T-helper 2 cell (primary cell): ENCODE measurements at places on chromosomes 2 and 18.
A peak's percentile ranks its signal among the peaks of the same experiment; 100 is the strongest.

DNA sequence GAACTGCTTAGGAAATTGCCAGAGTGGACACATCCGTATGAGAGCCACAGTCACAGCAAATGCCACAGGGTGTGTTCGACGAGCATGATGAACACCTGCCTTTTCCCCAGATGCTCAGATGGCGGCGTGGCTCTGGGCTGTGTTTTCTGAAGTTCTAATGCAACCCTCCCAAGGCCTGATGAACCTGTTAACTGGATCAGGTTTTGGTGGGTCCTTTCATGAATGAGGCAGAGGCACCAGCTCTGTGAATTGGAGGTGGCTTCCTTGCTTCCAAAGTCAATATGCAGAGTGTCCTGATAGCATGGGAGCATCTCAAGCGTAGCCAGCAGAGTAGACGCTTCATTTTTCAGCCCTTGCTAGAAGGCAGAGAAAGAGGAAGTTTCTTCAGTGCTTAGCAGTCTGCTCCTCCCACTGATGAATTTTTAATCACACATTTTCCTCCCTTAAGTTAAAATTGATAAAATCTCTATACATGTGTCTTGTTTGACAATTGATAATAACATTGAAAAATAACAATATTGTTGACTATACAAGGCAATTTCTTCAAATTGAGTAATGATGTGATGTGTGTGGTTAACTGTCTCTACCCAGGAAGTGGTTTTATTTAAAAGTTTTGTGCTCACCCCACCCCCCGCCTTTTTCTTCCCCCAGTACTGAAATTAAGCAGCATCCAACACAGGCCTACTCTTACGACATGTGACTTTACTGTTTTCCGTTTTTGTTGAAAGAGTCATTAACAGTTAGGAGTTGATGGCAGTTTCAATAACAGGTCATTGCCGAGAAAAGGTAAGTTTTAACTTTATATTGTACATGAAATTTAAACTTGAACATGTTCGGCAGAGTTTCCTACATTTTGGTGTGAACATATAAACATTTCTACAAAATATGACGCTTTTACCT lies at the start of gene ARHGAP15:
TSS of gene ARHGAP15 (plus strand) at position 739 of the 900 bp plus-strand sequence.
- peak; percentile 62 for DNase-seq

DNA sequence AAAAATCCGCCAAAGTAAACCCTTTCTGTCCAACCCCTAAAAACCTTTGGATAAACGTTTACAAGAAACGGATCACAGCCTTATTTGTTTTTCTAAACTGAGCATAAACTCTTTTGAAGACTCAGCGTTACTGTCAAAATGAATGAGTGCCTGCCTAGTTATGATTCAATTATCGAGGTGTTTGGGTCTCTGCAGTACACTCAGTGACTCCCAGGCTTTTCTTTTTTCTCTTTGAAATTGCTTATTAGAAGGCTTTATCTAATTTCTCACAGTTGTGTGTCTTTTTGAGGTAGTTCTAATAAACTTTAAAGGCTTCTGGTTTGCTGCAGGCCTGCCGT lies 663 bp downstream of the RHBDD1 start:
- no peak for DNase-seq

- no peak for DNase-seq
Measured at GRCh38 chr2:134647607-134648256, 71.1 kb downstream of the TMEM163 start.

- DNase-seq: no peak
Measured at GRCh38 chr2:24885221-24886125, 34.6 kb downstream of the ADCY3 start.

GRCh38 chr2:110677530-110678456 lies at the start of gene BUB1:
Gene BUB1 (minus strand): TSS chr2:110678063. CDS start chr2:110677995, 68 bp downstream.
- peak; percentile 95 for DNase-seq

GRCh38 chr2:21657445-21657844 lies 533.7 kb downstream of the TDRD15 start:
- DNase-seq: no peak

DNA sequence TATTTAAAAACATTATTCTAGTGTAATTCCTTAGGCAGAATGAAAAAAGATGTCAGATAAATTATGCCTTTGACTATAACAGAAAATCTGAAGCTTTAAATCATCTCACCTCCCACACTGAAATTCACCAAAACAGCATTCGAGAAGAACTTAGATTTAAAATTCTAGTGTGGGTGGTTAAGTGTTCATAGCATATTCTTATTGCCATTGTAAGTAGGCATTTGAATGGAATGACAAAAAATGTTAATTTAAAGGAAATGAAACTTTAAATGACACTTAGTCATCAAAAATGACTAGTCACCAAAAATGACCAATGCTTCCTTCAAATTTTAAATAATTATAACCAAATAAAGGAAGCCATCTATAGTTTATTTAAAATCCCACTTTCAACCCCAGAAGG lies 7.0 kb upstream of the ZNF407 start:
- no peak for DNase-seq

DNA sequence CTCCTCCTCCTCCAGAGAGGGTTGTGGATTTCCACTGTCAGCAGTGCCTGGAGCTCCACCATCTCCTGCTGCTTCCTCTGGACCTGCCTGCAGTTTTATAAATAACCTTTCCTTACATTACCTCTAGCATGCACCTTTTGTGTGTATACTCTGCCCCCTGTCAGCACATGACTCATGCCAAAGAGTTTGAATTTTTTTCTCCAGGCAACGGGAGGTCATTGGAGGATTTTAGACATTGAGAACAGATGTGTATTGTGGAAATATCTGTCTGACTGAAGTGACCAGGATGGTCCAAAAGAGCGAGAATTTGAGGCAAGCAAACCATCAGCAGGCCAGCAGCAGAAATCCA lies 31.7 kb downstream of the IL37 start:
- no peak for DNase-seq

DNA sequence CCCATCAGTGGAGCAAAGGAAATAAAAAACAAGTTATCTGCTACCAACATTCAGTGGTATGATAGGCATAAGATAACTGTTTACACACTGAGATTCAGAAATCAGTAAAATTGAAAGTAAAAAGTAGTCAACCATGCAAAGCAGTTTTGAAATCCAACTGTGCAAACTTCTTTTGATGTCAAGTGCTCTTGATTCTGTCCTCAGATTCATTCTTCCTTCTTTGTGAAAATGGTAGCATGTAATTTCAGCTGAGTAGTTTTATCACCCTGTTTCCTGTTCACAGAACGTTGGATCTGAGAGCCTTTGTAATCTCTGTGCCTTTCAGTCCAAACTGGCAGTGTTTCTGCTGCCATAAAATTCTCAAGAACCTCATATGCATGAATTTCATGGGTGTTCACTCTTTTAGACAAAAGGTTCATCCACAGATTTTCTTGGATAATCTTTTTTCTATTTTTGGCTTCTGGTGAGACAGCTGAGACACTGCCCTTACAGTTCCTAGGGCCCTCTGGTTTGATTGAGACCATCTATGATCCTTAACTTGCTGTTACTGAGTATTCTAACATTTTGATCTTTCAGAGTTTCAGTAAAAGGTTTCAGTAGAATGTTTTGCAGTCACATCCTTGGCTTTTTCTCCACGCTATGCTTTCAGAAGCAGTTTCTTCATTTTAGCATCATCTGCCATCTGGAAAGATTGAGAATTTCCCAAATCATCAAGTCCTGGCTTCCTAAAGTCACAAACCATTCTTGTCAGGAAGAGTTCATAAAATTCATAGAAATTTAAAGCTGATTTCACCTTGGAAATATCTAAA lies 272.3 kb upstream of the EPHA4 start:
- no peak for DNase-seq

- no peak for DNase-seq
Measured at GRCh38 chr2:133855526-133855925, 287.3 kb upstream of the NCKAP5 start.

- DNase-seq: no peak
Measured at GRCh38 chr18:72409903-72410302, 134.2 kb downstream of the CBLN2 start.

DNA sequence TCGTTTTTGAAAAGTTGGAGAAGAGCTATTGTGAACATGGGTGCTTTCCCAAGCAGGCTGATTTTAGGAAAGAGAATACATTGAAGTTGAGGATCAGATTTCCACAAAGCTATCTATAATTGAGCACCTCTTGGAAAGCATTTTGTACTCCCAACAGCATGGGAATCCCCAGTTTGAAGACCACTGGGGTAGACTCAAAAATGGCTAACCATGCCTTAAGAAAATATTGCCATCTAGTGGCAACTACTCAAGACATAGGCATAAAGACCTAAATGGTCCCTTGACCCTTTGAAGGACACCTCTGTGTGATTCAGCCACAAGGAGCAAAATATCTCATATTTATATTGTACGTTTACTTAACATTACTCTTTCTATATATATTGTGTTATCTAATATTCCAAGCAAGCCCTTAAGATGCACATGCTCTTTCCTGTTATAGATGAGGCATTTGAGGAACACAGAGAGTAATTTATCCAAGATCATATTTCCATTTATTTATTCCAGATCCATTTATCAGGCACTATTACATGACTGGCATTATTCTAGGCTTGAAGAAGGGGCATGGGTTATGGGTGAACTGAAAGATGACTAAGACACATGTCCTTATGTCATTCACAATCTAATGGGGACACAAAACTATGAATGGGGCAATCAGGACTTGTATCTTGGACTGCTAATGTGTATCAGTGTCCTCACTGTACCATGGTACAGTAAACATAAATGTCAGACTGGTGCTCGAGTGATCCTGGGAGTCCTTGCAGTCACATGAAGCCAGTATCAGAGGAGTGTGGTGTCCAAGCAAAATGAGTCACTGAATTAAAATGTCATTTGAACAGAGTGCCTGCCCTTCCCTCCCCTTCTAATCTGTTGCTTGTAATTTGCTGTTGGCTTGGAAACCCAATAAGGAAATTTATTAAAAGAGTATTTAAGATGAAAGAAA lies 121.0 kb upstream of the XPO1 start:
- DNase-seq: no peak

- DNase-seq: no peak
Measured at GRCh38 chr2:219273937-219274336, 5.2 kb upstream of the DNAJB2 start.

- no peak for DNase-seq
Measured at GRCh38 chr18:44638811-44639210, 41.9 kb upstream of the SETBP1 start.

- DNase-seq: no peak
Measured at GRCh38 chr2:127199223-127199622, 20.9 kb downstream of the CYP27C1 start.

DNA sequence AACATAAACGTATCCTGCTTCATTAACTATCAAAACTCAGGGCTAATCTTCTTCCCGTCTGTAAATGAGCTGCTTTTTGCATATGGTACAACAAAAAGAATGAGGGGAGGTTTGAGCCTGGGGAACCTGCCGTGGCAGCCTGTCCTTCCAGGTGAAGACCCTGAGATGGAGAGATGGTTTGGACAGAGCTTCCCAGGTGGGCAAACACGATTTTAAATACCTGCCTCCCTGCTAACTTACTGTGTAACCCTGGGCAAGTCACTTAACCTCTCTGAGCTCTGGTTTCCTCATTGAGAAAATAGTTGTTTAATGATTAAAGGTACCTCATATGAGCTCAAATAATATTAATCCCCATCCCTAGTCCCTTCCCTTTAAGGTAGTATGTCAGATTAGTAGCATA lies 9.0 kb downstream of the EMX1 start:
- DNase-seq: no peak

GRCh38 chr2:13002536-13003331 lies 286.0 kb downstream of the TRIB2 start:
- DNase-seq: no peak

GRCh38 chr2:208356846-208357574 lies 49.6 kb upstream of the PTH2R start:
- no peak for DNase-seq

- DNase-seq: peak; percentile 71
Measured at GRCh38 chr2:64987001-64987955, 1.9 kb upstream of the SLC1A4 start.

DNA sequence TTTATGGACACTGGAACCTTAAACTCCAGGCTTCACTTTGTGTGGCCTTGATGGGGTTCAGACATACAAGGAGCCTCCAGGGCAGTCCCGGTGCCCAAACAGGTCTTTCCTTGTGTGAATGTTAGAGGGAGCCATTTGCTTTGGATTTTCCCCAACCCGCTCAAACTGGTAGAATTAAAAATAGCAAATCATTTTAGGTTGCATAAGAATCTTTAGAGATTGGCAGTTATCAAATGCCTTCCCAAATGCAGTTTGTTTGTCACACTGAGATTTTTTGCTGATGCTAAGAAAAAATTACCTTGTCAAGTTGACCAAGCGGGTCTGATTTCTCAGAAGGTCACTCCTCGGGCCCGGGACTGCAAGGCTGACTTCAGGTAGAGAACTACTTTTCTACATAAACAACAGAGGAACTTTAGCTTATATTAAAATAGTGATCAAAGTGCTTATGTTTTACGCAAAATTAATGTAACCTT lies 36.4 kb downstream of the ATP6V1C2 start:
- no peak for DNase-seq

DNA sequence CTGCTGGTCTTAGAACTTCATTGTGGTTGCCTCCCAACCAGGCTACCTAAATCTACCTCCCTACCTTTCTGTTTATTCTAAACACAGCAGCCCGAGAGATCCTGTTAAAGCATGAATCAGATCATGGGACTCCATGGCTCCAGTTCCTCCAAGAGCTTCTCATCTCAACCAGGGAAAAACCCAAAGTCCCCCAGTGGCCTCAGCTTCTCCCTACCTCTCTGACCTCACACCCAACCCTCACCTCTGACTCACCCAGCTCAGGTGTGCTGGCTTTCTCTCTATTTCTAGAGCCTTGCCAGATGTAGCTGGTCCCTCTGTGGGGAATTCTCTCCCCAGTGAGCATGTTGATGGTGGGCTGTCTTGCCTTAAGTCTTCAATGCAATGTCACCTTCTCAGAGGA lies 93.8 kb upstream of the COPS8 start:
- no peak for DNase-seq

DNA sequence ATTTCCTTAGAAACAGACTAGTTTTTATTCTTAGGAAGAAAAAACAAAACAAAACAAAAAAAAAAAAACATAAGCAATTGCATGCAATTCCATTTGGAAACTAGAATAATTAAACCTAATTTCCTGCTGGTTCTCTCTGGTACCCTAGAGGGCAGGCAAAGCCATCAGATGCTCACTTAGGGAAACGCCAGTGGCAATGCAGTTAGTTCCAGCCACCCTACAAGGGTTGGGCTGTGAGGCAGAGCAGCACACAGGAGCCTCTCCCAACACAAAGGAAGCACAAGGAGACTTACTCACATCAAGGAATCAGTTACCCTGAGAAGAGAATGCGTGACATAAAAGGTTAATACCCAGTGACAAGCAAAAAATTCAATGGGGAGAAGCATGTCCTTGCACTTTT lies 28.8 kb downstream of the CCDC93 start:
- no peak for DNase-seq

DNA sequence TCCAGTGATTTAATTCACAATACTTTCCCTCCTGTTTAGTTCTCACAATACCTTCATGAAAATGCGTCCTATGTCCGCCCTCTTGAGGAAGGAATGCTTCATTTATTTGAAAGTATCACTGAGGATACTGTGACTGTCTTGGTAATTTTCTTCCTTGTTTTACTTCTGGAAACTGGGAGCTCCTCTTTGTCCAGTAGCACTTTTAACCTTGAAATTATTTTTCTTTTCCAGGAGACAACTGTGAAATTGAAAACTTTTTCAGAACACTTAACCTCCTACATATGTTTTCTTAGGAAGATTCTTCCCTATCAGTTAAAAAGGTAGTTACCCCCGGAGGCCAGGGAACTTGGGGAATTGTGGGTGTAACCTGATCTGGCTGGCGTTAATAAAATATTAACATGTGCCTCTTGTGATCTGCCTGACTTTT lies 58.9 kb upstream of the STON1 start:
- DNase-seq: no peak

GRCh38 chr2:157792335-157793052 lies 83.6 kb downstream of the ACVR1 start:
- no peak for DNase-seq
